ENCODE measurements at places on chromosomes 1 and 21.

DNA sequence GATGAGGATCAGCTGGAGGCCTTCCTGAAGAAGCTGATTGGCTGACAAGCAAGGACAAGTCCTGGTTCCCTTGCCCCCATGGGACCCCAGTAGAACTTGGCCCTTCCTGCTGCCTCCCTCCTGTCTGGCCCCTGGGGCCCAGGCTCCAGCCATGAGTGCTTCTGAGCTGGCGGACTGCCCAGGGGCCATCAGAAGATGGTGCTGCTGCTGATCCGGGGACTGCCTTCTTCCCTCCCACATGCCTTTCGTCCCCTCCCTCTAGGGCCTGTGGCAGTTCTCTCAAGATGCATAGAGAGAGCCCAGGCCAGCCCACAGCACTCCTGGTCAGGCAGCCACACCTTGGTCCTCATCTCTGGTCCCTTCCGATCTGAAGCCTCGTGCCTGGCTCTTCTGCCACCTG is 57.9 kb upstream of the PRKACB start:
- no peak for DNase-seq

DNA sequence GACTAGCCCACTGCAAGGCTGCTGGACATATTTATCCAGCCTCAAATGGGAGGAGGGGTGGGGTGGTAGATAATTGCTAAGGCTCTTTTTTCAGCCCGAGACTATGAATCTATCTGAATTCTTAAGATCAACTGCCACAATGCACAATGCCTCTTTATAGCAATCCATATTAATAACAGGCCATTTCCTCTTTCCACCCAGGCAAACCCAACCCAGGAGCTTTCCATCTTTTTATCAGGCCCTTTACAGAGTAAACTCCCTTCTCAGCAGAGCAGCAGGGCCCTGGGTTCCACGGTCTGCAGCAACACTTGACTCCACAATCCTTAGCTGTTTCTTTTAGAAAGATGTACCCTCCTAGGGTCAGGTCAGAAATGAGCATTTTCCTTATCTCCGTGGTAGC is 806 bp downstream of the DDOST start:
- DNase-seq = no peak

DNA sequence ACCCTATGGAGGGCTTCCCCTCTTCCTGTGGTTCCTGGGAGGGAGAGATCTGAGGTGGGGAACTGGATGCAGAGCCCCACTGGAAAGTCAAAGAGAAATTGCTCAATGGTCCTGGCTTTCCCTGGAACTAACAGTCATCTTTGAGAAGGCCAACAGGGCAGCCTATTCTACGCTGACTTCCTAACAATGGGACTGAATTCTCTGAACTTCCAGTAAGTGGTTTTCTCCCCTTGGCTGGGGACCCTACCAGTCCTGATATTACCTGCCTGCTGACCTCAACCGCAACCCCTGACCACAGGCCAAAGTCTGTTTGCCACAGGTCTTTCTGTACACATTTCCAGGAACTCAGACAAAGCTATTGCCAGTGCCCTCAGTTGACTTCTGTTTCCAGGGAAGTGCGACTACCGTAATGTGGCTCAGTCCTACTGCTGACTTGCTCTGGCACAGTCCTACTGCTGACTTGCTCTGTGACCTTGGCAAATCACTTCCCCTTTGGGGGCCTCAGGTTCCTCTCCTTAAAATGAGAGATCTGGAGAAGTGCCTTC is 55.3 kb downstream of the C8B start:
- no peak for DNase-seq

- DNase-seq = no peak
Measured at GRCh38 chr1:180415985-180416633, 86.3 kb downstream of the ACBD6 start.

GRCh38 chr1:204599596-204599995 is 83.4 kb downstream of the MDM4 start:
- DNase-seq = no peak

- no peak for DNase-seq
Measured at GRCh38 chr1:84632673-84633434, 57.4 kb downstream of the SSX2IP start.

GRCh38 chr1:43348343-43348808 is 10.4 kb upstream of the CDC20 start:
- no peak for DNase-seq

- no peak for DNase-seq
Measured at GRCh38 chr1:2130156-2130555, 64.4 kb downstream of the FAAP20 start.

- DNase-seq = no peak
Measured at GRCh38 chr1:203663294-203663693, 36.7 kb downstream of the ATP2B4 start.

DNA sequence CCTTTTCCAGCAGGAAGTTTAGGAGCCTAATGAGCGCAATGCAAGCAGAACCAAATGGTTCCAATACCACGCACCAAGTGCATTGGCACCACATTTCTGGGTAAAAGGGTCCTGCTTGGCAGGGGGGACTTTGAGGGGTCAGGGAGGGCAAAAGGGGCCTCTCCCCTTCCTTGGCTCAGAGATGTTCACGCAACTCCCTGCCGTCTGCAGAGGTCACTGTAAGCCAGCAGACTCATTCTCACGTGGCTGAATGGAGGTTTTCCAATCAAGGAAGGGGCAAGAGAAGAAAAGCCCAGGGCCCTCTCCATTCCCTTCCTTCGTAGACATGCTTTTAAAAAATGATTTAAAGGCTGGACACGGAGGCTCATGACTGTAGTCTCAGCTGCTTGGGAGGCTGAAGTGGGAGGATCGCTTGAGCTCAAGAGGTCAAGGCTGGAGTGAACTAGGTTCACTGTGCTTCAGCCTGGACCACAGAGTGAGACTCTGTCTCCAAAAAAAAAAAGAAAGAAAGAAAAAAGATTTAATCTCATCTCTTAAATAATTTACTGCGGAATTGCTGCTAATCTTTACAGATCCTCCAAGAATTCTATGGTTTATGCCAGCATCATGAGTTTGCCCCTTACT is 80.3 kb downstream of the RUNX3 start:
- DNase-seq = no peak

DNA sequence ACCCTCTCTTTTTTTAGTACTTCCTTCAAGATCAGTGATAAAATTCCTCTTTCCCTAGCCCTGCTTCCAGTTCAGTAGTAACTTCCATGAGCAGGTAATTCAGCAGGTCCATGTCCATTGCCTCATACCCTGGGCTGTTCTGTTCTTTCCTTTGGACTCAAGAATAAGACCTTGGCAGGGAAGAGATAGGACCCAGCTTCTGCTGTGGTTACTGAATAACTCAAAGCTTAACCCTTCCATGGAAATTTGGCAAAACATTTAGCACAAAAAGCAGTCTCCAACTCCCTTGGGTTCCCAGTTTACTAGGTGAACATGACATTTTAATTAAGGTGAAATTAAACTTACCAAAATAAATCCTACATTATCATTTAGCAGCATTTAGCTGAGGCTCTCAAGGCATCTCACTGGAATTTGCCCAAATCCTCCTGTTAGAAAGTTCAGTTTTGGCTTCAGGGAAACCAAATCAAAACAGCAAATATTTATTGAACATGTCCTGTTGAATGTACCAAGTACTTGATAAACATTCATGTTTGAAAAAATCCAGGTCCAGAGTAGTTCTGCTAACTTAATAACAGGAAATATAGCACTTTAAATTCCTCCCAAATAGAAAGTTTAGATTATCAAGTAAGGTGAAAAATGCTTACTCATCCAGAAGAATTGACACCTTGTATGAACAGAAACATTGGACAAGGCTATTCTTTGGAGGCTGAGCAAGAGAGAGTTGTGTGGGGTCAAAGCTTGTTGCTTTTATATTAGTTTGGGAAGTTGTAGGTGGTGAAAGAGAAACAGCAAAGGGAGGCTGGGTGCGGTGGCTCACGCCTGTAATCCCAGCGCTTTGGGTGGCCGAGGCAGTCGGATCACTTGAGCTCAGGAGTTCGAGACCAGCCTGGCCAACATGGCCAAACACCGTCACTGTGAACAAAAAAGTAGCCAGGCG is 8.4 kb upstream of the SERPINC1 start:
- DNase-seq = no peak

DNA sequence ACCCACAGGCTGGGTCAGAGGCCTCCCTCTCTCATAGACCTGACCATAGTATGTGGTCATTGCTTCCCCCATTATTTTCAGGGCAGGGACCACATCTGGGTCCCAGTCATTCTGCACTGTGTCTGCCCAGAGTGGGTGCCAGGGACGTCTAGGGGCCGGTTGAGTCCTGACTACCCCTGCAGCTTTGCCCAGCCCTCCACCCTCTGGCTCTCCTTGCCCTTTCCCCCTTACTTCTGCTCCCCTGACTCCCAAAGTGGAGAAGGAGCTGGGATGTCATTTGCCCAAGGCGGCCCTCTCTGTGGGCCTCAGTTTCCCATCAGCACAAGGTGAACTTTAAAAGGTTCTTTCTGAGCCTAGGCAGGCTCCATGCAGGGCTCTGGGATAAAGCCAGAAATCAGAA is 4.3 kb upstream of the TTC22 start:
- no peak for DNase-seq

DNA sequence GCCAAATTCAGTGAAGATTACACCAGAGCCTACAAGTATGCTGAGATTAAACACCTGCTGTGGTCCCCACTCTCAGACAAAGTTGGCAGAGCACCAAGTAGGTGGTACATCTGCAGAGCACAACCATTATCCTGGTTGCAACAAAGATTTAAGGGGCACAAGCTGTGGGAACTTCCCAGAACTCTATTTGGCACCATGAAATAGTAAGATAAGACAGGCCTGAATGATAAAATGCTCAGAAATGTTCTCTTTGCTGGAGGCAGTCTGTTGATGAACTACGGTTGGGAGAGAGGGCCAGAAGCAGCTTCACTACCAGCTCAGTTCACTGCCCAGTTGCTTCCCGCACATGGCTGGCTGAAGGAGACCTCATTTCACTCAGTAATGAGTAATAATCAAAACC is 19.9 kb downstream of the RPL5 start:
- no peak for DNase-seq

DNA sequence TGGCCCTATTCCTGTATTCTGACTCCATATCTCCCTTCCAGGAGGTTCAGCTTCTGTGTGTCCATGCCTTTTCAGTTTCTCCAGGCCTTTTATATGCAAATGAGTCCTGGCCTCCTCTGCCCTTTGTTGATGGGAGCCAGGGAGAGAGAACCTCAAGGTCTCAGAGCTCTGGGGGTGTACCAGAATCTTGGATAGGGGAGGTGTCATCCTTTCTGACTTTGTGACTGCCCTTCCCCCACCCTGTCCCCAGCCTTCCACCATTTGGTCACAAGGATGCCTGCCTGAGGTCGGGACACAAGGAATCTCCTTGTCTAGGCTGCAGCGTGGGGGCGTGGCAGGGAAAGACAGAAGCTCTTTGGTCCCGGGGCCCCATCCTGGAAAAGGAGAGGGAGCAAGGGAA is 18.6 kb downstream of the LURAP1 start:
- no peak for DNase-seq

- no peak for DNase-seq
Measured at GRCh38 chr1:223748405-223748772, 36.0 kb downstream of the CAPN2 start.

GRCh38 chr1:110542725-110543124 is 23.8 kb upstream of the KCNA10 start:
- DNase-seq = no peak

DNA sequence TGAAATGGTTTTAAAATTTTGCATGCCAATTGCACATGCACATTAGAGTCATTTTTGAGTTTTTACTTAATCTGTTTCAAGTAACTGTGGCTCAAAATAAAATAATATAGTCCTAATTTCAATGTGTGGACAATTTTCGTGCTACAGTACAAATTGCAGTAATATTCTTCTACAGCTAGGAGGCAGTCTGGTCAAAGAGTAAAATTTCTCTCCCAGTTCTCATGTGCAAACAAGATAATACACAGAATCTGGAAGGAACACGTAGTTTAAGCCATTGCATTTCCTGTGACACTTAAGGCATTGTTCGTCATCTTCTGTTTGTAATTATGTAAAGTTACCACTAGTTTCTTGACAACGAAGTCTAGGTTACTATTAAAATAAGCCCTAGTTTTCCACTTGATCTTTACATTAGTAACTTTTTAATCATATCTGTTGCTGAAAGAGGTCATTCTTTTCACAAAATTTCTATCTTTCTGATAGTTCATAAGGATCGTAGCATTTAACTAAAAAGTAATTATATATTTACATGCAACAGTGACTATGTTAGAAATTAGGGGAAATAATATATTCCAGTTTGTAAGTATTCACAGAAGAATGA is 28.9 kb downstream of the ODR4 start:
- DNase-seq = no peak

DNA sequence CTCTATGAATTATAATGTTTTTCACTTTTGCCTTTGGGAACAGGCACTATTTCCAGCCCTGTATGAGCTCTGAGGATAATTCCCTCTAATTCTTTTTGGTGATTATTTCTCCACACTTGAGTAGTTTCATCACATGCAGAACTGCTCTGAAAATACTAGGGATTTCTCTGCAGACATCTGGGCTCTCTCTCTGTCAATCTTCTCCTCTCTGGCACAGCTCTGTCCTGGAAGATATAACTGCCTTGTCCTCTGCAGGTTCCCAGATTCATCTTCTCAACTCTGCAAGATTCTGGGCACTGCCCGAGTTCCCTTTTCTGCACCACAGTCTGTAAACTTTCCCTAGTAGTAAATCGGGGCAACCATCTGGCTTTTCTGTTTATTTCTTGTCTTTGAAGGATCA is 131.3 kb upstream of the FMN2 start:
- no peak for DNase-seq

GRCh38 chr1:167297222-167298214 is 76.8 kb downstream of the POU2F1 start:
- no peak for DNase-seq

DNA sequence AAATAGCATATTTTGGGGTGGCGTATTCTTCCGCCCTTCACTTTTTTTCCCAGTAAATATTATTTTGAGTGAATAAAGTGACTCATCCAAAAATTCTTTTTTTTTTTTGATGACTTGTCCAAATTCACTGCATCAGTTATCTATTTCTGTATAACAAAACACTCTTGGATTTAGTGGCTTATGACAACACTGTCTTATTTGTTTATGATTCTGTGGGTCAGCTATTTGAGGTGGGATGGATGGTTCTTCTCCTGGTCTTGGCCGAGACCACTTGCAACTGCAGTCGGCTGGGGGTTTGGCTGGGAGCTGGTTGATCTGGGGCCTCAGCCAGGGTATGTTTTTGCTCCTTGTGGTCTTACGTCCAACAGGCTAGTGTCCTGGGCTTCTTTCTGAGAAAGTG is 39.9 kb upstream of the SRSF10 start:
- no peak for DNase-seq

- no peak for DNase-seq
Measured at GRCh38 chr1:167086033-167086432, 4.1 kb downstream of the GPA33 start.

DNA sequence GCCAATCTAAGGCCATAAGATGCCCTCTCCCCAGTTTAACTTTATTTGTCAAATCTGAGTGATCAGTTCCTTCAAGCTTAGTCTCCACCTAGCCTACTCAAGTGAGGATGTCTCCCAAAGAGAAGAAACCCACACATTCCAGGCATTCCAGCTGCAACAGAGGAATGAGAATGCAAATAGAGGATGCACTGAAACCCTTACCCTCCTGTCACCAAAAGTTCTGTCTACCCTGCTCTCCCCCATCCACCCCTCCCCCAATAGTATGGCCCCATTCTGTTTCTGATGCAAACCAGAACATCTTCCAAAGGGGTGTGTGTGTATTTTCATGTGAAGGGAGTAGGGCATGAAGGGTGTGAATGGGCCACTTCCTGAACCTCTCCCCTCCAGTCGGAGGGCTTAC is 3.0 kb downstream of the DUSP23 start:
- no peak for DNase-seq

- DNase-seq = no peak
Measured at GRCh38 chr1:145778146-145778540, 45.8 kb downstream of the RNF115 start.
